ENCODE measurements at places on chromosomes 7 and 10.

GRCh38 chr7:114663502-114663901 is 248.9 kb downstream of the FOXP2 start:
- DNase-seq = no peak

DNA sequence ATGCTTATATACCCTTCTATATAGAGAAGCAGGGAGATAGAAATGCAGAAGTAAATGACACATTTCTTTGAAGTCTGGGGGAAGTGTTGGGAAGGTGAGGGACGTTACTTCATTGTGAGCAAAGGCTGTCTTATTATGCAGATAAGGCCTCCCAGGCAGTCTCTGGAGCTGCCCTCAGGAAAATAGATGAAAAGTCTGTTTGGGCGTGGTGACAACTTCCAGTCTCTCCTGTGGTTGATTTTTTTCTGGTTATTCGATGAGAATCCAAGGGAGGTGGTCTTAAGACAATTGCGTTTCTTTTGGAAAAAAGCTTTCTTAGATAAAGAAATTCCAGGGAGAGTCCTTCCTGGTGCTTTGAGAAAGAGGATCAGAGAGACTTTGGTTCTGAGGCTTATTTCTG is 84.0 kb downstream of the NEUROD6 start:
- DNase-seq = no peak

GRCh38 chr10:30412901-30413300 is 21.1 kb upstream of the MAP3K8 start:
- DNase-seq = no peak

DNA sequence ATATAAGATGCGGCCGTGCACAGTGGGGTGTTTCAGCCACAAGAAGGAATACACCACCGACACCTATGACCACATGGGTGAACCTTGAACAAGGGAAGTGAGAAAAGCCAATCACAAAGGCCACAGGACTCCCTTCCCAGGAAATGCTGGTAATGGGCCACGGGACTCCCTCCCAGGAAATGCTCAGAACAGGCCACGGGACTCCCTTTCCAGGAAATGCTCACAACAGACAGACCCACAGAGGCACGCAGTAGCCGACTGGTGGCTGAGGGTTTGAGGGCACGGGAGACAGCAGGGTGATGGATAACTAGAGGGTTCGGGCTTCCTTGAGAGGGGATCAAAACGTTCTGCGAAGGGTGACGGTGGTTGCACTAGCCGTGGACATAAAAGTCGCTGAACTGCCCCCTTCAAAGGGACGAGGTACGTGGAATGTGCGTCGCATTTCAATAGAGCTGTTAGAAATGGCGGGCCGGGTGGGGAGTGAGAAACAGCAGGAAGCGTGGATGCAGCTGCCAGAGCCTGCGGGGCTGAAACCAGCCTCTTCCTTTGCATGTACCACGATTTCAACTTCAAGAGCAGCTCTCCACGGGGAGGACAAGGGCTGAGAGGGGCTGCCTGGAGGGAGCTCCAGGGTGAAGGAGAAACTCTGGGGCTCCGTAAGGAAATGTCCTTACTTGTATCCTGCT is 274.0 kb downstream of the ELFN1 start:
- no peak for DNase-seq

- DNase-seq = no peak
These were observed 247.7 kb downstream of the IPMK start for GRCh38 chr10:58019863-58020537.

DNA sequence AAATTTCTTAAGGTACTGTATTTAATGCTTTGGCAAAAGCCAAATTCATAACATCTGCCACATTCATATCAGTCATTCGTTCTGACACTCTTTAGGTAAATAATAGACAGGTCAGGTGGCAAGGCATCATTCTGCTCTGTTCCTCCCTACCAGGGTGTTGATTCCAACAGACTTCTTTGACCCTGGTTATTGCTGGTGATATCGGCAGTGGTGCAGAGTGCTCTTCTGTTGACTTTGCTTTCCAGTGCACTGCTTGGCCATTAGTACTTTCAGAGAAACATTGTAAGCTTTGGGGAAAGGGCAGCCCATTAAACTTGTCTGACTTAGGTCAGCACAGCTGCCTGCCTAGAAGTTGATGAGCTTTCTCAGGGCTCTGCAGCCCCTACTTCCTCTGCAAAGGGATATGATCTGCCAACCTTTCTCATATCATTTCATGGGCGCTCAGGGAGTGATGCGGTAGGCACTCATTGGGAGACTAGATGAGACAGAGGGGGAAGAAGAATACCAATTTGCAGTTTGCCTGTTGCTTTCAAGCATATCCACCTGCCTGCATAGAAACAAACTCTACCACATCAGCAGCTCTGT is 139.3 kb downstream of the LRRC4 start:
- no peak for DNase-seq

- DNase-seq = no peak
These were observed 633.5 kb upstream of the GALNT17 start for GRCh38 chr7:70498232-70498992.

DNA sequence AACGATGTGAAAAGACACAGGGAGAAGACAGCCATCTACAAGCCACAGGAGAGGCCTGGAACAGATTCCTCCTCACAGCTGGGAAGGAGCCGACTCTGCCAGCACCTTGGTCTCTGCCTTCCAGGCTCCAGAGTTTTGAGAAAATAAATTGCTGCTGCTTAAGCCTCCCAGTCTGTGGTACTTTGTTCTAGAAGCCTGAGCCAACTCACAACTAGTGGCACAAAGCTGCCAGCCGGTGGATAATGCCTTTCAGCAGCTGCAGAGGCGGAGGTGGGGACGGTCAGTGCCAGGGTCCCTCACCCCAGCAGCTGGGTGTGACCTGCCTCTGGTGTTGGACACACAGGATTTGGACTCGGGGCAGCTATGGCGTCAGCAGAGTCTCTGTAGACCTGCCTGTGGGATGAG is 255.4 kb upstream of the PITRM1 start:
- no peak for DNase-seq

- no peak for DNase-seq
These were observed 303.5 kb downstream of the NEBL start for GRCh38 chr10:20593649-20594048.

GRCh38 chr10:60654813-60655464 is 123.3 kb upstream of the CDK1 start:
- no peak for DNase-seq

GRCh38 chr10:111128331-111129180 is 51.7 kb downstream of the ADRA2A start:
- DNase-seq = peak; percentile 64

DNA sequence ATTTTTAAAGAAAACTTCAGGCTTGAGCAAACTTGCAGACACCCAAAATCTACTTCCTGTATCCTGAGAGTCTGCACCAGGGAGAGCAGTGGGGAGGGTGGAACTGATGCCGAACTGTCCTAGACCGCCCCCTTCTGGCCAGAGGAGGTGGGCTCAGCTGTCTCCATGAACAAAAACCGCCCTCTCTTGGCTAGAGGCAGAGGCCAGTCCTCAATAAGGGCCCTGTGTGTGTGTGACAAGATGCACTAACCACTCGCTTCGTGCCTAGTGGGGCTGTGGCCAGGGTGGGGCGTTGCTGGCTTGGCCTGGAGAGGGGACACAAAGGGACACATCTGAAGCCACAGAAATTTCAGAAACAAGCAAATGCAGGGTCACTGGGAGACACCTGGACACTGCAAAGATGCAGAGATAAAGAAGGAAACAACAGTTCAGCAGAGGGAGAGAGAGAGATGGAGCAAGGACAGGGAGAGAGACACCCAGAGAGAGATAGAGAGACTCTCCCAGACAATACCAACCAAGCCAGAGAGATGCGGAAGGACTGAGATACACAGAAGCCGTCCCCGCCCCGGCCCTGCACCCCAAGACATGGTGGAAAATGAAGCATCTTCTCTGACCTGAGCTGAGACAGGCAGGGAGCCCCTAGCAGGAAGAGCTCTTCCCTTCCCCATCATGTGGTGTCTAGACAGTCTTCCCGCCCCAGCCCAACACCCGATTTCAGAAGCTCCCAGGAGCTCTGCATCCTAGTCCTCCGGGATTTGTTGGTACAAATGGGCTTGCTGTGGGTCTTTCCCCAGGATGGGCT is 22.7 kb upstream of the FXYD4 start:
- peak; percentile 7 for DNase-seq

DNA sequence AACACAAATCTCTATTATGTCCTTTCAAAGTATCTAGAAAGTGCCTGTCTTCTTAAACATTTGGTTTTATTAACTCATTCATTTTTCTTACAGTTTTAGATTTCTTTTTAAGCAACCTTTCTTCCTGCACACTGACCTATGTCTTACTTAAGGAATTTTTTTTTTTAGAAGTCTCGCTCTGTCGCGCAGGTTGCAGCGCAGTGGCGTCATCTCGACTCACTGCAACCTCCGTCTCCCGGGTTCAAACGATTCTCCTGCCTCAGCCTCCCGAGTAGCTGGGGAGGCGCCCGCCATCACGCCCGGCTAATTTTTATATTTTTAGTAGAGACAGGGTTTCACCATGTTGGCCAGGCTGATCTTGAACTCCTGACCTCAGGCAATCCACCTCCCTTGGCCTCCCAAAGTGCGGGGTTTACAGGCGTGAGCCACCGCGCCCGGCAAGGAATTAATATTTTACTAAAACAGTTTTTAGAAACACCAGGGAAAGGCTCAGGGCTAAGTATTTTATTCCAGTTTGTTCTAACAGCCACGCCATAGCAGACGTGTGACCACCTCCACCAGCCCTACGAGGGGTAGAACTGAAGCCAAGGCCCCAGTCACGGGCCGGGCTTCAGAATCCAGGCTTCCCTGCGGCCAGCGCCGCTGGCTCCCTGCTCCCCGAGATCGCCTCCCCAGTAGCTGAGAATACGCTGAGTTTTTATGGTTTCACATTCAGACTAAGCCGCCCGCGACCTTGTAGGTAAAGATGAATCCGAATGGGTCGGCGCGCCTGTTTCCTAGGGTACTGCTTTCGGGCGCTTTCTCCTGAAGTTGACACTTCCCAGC is 941 bp upstream of the LUC7L2 start:
- DNase-seq = peak; percentile 5

DNA sequence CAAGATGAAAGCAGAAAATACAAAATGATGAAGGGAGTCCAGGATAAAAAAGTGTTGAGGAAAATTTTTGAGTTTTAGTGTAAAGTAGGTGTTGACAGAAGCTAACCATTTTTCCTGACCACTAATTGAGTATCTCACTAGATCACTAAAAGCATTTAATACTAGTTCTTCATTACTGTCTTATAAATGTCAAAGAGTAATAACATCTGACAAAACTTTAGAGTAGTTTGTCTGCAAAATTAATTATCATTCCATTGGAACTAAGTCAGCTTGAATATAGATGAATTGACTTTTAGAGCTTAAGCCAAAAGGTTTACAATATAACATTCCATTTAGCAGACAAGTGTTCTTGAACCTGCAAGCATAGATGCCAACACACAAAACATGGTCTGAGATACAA is 232.9 kb downstream of the FOXP2 start:
- DNase-seq = no peak

- no peak for DNase-seq
These were observed 22.0 kb upstream of the BTRC start for GRCh38 chr10:101331956-101332355.

DNA sequence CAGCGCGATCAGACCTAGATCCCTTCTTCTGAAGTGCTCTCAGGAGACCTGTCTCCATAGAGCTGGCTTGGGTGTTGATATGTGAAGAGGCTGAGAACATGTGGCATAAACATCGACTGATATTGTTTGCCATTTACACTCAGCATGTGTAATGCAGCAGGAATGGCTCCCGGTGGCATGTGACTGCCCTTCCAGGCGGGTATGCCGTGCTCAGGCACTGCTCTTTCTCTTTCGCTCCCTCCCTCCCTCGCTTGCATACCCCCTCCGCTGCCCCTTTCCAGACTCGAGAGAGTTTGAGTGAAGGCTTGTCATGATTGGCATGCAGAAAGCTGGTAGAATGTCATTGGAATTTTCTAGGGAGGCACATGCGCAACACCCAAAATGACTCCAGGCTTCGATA is 107.3 kb upstream of the PDCD4 start:
- no peak for DNase-seq

GRCh38 chr10:58952747-58953466 is 223.5 kb upstream of the PHYHIPL start:
- no peak for DNase-seq

- DNase-seq = no peak
These were observed 454.5 kb downstream of the DNAJB6 start for GRCh38 chr7:157791261-157791660.

- DNase-seq = no peak
These were observed 107.0 kb upstream of the KIF5B start for GRCh38 chr10:32163071-32163761.

GRCh38 chr10:10777279-10777678 is 240.4 kb upstream of the CELF2 start:
- no peak for DNase-seq

- DNase-seq = no peak
These were observed 32.7 kb upstream of the LOXL4 start for GRCh38 chr10:98300526-98301229.

- no peak for DNase-seq
These were observed 10.4 kb downstream of the HDAC9 start for GRCh38 chr7:18505870-18506460.

GRCh38 chr10:69220041-69220451 is at the start of gene HKDC1:
Gene HKDC1, plus strand, starts transcription at chr10:69220332. Its CDS starts 104 bp downstream, at chr10:69220436.
- DNase-seq = no peak

All from HS-27A (cell line).